ENCODE measurements at places on chromosomes 7 and 10.

DNA sequence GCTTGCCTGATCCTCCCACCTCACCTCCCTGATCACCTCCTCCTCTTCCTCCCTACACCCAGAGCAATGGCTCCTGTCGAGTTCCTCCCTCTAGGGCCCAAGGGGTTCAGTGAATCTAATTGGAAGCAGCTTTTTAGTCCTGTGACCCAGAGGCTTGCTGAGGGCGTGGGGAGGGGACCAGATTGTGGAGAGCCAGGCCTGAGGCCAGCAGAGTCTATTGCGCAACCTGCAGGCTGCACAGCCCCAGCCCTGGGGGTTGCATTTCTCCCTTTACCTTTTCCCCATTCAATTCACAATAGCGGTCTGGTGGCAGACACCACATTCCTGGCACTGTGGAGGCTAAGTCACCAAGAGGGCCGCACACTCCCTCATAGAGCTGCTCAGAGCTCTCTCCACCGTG is 32.5 kb downstream of the GHRHR start:
- peak; percentile 50 for DNase-seq

GRCh38 chr7:157493017-157493416 is 156.2 kb downstream of the DNAJB6 start:
- DNase-seq, result no peak

DNA sequence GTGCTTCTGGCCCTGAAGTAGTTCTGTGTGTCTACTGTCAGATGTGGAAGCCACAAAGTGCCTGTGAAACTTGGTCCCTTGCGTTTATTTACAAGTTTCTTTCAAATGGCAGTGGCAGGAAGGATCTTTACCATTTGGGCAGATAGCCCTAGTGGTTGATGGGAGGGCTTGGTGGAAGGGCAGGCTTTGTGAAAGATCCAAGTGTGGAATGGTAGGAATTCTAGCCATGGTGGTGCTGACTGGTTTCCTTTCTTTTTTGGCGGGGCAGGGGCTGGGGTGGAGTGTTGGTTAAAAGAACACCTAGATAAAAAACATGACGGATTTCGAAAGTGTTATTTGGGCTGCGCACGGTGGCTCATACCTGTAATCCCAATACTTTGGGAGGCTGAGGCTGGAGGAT is 27.0 kb downstream of the AUTS2 start:
- DNase-seq, result no peak

DNA sequence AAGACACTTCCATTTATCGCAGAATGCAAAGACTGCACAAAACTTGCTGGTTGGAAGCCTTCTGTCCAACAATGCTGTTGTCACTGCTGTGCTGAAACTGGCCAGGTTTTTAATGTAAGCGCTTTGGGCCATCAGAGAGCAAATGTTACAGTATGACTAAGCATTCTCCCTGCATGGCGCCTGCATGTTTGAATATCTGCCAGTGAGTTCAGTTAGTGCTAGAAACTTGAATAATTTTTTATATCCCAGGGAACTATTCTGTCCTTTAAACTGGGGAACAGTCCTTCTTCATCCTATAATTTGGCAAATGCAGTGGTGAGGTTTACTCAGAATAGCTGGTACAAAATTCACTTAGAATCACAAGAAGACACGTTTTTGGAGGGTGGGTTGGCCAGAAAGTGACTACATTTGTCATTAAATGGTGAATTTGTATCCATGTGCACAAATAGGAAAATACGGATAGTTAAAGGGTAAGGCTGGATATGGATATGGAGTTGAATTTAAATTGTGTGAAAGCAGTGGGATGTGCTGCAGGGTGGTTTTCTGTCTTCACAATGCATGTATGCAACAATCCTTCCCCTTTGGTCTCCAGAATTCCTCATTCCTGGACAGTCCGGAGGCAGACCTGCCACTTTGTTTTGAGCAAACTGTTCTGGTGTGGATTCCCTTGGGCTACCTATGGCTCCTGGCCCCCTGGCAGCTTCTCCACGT is 1.7 kb downstream of the ABCC2 start:
- DNase-seq, result no peak

GRCh38 chr10:15504101-15504840 is 133.2 kb upstream of the FAM171A1 start:
- peak; percentile 75 for DNase-seq

- peak; percentile 23 for DNase-seq
These were observed 36.7 kb upstream of the GRID1 start for GRCh38 chr10:86403183-86403797.

DNA sequence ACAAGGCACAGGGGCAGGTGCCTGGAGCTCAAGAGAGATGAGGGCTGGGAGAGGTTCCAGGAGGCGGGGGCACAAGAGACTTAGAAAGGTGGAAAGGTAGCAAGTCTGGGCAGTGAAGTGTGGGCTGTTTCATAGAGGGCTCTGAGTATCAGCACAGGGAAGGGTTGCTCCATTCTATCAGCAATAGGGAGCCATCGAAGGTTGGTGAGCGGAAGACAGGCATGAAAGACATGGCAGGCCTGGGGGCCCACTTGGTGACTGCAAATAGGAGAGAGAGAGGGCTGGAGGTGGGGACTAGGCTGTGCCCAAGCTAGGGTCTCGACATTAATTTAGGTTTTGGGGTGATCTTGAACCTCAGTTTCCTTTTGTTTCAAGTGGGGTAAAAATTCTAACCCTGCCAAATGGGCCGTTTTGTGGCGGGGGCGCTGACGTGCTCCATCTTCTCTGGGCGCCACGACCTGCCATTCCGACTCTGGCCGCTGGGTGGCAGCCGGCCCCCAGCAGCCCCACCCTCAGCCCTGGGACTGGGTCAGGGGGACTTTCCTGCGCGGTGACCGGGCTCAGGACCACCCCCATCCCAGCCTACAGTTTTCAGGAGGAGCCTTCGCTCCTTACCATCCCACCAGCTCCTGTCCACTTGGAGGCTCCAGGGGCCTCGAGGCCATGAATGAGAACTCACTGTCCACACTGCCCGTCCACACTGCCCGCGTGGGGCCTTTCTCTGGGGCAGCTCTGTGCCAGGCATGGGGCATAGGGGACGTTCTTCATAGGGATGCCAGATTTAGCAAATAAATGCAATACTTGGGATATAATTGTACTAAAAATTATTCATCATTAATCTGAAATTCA is 37.2 kb upstream of the PCBD1 start:
- no peak for DNase-seq

- no peak for DNase-seq
These were observed 108.0 kb downstream of the SPAG6 start for GRCh38 chr10:22453320-22453719.

- DNase-seq, result no peak
These were observed 8.3 kb upstream of the ASIC3 start for GRCh38 chr7:151039850-151040548.

DNA sequence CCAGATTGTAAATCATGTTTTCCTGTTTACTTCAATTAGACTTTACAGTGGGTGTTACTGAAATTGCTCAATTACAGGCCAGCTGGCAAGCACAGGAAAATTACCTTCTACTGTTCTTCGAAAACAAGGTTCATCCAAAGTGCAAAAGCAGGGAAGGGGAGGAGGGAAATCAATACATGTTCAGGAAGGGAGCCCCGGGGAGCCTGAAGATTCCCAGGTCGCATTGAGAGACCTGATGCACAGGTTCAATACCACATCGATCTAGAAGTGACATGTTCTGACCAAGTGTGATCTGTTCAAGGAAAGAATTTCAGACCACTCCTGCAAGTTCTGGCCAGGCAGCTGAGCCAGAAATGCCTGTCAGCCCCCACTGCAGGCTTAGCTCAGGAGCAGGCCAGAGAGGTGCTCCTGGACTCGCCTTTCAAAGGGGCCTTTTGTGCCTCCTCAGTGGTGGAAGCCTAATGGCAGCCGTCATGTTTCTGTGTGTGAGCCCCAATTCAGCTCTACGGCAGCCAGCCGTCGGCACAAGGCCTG is 35.9 kb downstream of the FAM53B start:
- DNase-seq, result no peak

DNA sequence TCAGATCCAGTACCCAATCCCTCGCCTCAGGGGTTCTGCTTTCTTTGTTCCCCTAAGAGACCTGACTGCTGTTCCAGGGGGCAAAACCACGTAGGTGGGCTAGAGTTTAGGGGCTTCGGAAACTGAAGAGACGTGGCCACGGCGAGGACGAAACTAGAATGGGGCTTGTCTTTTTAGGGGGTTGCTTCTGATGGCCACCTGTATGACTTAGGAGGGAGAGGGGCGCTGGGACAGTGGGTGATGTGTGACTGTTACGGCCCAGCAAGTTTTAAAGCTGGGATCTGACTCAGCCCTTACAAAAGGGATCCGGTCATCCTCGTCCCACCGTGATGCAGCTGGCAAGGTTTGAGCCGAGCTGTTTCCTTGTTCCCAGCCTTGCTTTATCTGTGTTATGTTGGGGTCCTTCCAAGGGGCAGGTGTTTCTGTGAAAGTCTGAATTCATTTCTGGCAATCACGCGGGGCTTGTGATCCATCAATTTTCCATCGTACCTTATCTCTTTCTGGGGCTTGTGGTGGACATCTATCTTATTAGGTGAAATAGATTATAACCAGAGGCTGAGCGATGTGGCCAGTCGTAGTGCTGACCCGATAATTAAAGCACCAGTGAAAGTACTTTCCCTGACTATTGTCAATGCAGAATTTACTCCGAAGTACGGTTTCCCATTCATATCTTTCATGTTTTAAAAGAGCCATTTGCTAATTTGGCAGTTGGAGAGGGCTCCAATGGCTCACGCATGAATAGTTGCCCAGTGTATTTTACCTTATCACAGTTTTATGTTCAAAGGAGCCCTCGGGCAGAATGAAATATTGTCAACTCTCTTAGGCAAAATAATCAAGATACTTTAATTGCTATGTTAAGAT is 830 bp downstream of the MET start:
- DNase-seq, result no peak

DNA sequence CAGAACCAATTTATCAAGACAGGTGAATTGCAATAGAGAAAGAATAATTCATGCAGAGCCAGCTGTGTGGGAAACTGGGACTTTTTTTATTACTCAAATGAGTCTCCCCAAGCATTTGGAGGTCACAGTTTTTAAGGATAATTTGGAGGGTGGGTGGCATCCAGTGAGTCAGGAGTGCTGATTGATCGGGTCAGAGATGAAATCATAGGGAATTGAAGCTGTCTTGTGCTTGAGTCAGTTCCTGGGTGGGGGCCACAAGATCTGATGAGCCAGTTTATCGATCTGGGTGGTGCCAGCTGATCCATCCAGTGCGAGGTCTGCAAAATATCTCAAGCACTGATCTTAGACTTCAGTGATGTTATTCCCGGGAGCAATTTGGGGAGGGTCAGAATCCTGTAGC is 9.9 kb upstream of the MYO1G start:
- no peak for DNase-seq

GRCh38 chr7:155252444-155252887 is 45.2 kb upstream of the INSIG1 start:
- DNase-seq, result no peak

DNA sequence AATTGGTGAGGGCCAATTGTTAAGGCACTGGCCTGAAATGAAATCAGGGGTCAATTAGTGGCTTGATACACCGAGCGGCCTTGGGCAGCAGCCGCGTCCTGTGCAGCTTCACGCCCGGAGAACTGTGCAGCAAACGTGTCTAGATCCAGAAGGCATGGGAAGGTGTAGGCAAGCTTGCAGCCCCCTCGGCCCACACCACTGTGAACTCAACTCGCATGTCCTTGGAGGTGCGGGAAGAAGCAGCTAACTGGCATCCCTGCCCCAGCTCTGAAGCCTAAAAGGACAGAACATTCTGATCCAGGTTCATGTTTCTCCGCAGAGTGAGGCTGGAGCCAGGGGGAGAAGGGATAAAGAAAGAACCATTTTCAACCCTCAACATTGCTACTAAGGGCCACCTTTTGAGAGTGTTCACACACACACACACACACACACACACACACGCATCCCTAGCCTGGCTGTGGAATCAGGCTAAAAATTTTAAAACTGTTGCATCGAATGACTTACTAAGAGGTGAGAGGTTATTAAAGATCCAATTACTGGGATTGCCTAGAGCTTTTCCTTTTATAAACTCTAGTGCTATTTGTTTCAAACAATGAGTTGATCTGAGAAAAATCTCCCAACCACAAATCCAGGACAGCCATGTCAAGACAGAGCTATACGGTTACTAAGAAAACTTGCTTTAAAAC is 104.0 kb downstream of the PARP12 start:
- DNase-seq, result no peak

GRCh38 chr10:54708591-54708990 is 92.4 kb downstream of the PCDH15 start:
- DNase-seq, result no peak

GRCh38 chr7:26664735-26665416 is 199.5 kb downstream of the SKAP2 start:
- peak; percentile 16 for DNase-seq

GRCh38 chr7:64879800-64880199 is 23.3 kb upstream of the ZNF273 start:
- DNase-seq, result no peak

DNA sequence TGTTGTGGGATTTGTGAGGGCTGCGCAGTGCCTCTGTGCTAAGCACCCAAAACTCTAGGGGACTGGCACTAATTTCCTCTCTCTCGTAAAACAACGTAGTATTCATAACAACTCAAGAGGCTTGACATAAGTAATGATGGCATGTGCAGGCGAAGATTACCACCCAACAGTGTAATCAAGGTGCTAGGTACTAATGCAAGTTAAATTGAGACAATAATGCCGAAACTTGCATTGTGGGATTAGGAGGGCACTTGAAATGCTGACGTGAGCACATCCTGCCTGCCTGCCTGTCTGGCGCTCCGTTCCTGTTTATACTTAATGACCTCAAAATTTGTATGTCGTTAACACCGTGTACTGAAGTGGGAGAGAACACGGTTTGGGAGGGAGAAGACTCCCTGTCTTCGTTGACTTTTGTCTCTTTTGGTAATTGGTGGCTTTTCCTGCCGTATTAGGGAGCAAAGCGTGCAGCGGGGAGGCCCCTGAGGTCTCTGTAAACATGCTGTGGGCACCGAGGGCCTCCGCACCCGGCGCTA is 139.0 kb downstream of the MGMT start:
- no peak for DNase-seq

DNA sequence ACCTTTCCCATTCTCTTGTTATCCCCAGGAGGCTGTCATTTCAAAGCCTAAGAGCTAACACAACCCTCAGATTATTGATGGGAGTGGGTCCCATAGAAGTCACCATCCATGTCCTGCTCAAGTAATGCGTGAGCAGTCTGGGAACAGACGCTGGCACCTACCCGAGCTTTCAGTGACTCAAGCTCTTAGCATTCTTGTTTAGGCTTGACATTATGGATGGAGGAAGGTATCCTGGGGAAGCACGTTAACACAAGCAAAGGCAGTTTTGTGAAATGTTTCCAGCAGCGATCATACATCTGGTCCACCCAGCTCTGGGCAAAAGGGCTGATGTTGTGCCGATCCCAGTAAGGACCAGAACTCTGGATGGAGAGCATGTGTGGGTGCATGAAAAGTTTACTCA is 30.0 kb upstream of the AUTS2 start:
- DNase-seq, result no peak

DNA sequence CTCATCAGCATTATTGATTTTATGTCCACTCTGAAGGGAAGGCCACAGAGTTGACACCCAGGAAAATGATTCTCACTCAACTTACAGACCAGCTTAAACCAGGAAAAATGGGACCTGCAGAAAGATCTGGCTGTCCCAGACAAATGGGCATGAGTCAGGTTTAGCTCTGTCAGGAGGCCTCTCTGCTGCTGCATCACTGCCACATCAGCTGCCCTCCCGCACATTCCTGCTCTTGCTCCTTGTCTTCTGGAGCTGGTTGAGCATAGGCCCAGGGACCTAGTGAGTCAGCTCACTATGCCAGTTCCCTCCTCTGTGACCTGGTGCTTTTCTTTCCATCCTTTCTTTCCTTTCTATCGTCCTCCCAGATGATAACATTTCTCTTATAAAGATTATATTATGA is 18.8 kb upstream of the SMNDC1 start:
- no peak for DNase-seq

Data from MV-4-11 (cell line).